RKO (cell line): ENCODE measurements at places on chromosomes 5 and 9.

DNA sequence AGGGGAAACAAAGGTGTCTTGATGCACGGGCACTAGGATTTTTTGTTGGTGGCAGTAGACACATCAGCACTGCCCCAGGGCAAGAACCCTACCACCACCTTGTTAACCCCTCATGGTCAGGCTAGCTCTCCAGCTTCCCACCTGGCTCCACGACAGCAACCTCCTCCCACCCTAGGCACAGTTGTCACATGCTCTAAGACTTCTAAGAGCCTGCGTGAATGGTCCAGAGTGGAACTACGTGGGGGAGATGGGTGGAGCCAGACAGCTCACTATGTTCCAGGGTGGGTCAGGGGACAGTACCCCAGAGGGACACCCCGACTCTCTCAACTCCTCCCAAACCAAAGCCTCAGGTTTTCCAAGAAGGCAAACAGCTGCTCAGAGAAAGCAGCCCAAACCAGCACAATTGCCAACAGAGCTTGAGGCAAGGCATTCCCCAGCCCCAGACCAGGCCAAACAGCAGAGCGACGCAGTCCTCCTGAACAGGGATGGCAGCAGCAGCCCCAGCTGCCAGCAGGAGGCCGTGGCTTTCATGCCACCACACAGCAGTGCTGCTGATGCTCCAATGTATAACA is 78.0 kb downstream of the NRG2 start:
- DNase-seq, result no peak

- no peak for DNase-seq
Observed at GRCh38 chr9:15127831-15128230, 179.2 kb downstream of the TTC39B start.

DNA sequence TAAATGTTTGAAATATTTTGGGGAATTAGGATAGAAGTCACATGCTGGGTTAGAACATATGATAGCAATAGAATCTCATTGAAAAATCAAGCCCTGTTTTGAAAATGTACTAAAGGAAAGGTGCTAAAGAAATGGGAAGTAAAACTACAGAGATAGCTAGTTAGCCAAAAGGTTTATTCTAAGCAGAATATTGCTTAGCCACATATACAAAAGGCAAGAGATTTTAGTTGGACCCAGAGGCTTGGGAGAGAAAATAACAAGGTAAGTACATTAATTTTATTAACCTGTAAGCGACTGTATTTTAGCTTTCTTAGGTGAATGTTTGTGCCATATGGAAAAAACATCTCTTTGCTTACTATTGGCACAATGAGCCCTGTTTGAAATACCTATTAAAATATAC is 108.3 kb downstream of the RPS23 start:
- no peak for DNase-seq

DNA sequence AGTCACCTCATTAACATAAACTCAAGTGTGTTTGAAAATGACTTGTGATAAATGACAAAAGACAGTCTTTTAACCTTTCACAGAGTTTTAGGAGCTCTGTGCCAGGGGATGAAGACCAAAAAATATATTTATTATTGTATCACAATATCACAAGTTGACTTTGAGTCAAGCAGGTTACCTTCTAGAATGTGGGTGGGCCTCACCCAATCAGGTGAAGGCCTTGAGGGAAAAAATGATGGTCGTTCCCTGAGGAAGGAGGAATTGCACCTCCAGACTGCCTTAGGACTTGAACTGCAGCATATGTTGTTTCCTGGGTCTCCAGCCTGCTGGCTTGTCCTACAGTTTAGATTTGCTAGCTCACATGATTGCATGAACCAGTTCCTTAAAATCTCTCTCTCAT is 41.6 kb upstream of the PANK3 start:
- DNase-seq, result no peak

- DNase-seq, result no peak
Observed at GRCh38 chr5:123178683-123179082, 89.6 kb downstream of the PRDM6 start.

DNA sequence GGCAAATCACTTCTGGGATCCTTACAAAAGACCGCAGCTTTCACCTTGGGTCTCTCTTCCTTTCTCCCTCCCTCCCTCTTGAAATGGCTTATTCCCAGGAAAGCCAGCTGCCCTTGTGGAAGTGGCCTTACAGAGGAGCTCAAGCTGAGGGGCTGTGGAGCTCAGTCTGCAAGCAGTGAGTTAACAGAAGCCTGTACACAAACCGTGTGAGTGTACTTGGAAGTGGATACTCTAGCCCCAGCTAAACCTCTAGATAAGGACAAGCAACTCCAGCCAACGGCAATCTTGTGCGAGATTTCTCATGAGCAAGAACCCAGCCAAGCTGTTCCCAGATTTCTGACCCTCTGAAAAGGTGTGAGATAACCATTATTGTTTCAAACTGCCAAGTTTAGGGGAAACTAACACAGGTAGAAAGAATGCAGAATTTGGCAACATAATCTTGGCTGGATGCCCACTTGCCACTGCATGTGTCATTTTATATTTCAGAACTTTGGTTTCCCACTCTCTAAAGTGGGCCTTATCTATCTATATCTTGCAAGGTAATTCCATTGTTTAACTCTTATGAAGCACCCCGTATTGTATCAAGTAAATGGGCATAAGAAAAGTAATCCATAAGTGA is 85.6 kb downstream of the CDH18 start:
- no peak for DNase-seq

DNA sequence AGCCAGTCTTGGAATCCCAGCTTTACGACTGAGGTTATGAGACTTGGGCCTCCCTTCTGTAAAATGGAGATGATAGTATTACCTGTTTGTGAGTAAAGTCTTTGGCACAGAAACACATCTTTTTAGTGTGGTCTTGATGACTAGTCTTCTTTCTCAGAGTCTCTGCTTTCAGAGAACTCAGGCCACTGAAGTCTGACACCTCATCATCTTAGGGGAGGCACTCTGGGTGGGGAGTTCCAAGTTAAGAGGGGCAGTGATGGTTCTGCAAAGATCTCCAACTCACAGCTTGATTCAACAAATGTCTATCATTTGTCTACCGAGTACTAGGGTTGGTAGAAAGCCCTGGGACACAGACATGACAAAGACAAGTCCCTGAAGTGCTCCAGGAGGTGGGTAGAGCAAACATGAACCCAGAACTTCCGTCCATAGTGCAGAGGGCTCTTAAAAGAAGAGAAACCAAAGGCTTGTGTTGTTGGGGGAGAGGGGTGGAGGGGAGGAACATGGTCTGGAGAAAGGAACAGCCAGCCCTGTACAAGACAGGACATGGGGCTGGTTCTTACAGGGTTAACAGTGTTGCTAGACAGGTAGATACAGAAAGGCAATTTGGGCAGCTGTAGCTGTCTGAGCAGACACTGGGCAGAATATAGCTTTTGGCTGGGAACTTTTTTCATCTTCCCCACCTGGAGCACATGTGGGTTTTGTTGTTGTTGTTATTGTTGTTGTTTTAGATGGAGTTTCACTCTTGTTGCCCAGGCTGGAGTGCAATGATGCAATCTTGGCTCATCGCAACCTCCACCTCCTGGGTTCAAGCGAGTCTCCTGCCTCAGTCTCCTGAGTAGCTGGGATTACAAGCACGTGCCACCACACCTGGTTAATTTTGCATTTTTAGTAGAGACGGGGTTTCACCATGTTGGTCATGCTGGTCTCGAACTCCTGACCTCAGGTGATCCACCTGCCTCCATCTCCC is 2.6 kb upstream of the CD14 start:
- DNase-seq, result no peak

GRCh38 chr9:20786807-20787206 is 102.7 kb downstream of the FOCAD start:
- DNase-seq, result no peak

DNA sequence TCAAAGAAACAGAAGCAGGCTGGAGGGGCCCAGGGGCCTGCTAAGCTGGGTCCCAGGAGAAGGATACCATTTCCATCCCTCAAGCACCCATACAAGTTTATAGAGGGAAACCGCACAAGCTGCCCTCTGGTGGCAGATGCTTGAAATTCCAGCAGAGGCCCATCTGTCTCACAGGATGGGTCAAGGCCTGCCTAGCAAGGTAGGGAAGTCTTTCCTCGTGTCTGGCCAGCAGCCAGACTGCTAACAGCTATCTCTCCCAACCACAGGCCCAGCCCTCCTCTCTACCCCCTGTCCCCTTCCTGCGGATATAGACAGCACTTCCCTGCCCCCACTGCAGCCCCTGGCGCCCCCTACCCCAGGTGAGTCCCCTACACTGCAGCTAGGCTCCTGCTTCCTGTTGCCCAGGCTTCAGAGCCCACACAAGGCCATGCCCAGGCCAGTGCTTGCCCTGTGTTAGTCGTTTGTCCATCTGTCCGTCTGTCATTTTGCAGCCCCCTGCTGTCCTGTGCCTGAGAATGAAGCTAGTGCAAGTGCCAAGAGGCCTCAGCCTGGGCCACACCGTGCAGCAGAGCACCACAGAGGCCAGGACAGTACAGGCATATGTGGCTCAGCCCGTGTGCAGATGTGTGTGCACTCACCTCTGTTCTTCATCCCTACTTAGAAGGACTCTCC is 26.2 kb downstream of the TCF7 start:
- peak; percentile 67 for DNase-seq

- peak; percentile 52 for DNase-seq
Observed at GRCh38 chr5:100668511-100668910, 133.3 kb downstream of the FAM174A start.

DNA sequence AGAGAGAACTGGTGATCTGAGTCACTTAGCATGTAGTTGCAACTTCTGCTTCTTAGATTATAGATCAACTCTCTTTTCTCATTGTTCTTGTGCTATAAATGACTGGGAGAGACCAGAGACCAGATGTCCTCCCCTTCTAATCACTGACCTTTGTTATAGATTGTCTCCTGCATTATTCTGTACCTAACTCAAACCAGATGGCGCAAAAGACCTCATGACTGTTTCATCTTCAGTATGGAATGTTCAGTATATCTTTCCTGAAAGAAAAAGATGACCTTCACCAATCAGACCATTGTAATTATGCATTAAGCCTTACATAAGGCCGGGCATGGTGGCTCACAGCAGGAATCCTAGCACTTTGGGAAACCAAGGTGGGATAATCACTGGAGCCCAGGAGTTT is 30.5 kb upstream of the ADAM19 start:
- no peak for DNase-seq
